ENCODE measurements at places on chromosomes 4 and X. TPM values are rescaled to one million over a fixed set of nuclear protein-coding genes. Genes with fewer than 3 reads are reported as not detected.
A peak's percentile ranks its signal among the peaks of the same experiment; 100 is the strongest.

- no peak for DNase-seq
- no peak overlapping the region for H3K4me3 ChIP-seq
- H3K27me3 ChIP-seq: no peaks in the 10 kb centered on the region
- no peak overlapping the region for H3K27ac ChIP-seq
- no peaks in the 10 kb centered on the region for H3K36me3 ChIP-seq
- H3K4me1 ChIP-seq: peaks cover 7% of the 10 kb centered on the region
These were observed 11.6 kb upstream of the ASMTL start for GRCh38 chrX:1464041-1464970.

GRCh38 chr4:180377741-180378140 is 1865.5 kb upstream of the TENM3 start:
- H3K27ac ChIP-seq: no peak overlapping the region
- DNase-seq: no peak
- H3K36me3 ChIP-seq: no peaks in the 10 kb centered on the region
- H3K4me3 ChIP-seq: no peak overlapping the region
- no peaks in the 10 kb centered on the region for H3K27me3 ChIP-seq
- peaks cover 8% of the 10 kb centered on the region for H3K4me1 ChIP-seq

- DNase-seq: no peak
- H3K36me3 ChIP-seq: no peaks in the 10 kb centered on the region
- H3K4me3 ChIP-seq: no peak overlapping the region
- H3K27ac ChIP-seq: no peak overlapping the region
These were observed 58.8 kb downstream of the FRMPD4 start for GRCh38 chrX:12197030-12197429.

- no peaks in the 10 kb centered on the region for H3K36me3 ChIP-seq
- peaks cover 16% of the 10 kb centered on the region for H3K4me1 ChIP-seq
- no peak overlapping the region for H3K4me3 ChIP-seq
- DNase-seq: no peak
- H3K27ac ChIP-seq: no peak overlapping the region
- H3K27me3 ChIP-seq: no peaks in the 10 kb centered on the region
These were observed 240.5 kb upstream of the CXXC4 start for GRCh38 chr4:104735174-104735573.

DNA sequence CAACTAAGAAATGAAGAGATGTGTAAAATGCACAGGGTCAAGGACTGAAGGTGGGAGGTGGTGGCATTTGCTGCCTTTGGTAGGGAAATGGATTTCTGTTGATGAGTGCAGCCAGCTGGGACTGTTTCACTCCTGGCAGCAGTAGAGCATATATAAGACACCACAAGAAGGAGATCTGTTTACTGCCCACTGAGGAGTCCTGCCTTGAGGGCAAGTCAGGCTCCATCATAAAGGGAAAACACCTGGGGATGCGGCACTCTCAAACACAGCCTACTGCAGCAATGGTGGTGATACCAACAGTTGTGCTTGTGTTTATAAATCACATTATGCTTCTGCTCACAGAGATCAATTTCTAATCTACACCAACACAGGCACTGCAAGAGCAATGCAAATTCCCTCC is 222.1 kb downstream of the TACR3 start:
- no peaks in the 10 kb centered on the region for H3K36me3 ChIP-seq
- peaks cover 24% of the 10 kb centered on the region for H3K4me1 ChIP-seq
- DNase-seq: no peak

Gene CD99
- total RNA-seq: 325 TPM

Gene CXCL5
- total RNA-seq: 0.55 TPM

- H3K27me3 ChIP-seq: no peaks in the 10 kb centered on the region
- 0 out of 2 replicates have a peak, but pooled peaks cover 3% of the 10 kb centered on the region for H3K36me3 ChIP-seq
- H3K4me1 ChIP-seq: peaks cover 75% of the 10 kb centered on the region
- peak; percentile 78 for DNase-seq
- peak overlapping the region; percentile 18 for H3K4me3 ChIP-seq
These were observed 136.5 kb downstream of the KDM6A start for GRCh38 chrX:45009371-45010000.

- no peak overlapping the region for H3K4me3 ChIP-seq
- peaks cover 20% of the 10 kb centered on the region for H3K4me1 ChIP-seq
- no peaks in the 10 kb centered on the region for H3K36me3 ChIP-seq
These were observed 43.1 kb upstream of the FAM9C start for GRCh38 chrX:13087322-13088155.

Gene SSX4
- not detected for total RNA-seq

DNA sequence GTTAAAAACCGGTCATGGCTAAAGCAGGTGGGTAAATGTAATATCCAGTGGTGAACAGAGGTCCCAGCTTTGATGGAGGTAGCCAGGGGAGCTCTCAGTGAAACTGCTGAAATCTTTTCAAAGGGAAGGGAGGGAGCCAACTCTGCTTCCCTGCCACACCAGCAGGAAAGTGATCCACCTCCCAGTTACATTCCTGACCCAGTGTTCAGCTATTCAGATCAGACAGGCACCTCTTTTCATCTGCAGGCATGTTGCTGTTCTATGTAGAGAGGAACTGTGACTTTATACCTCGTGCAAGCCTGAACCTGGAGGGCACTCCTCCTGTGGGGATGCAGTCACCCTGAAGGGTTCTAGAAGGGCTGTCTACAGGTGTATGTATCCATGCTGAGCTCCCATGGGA is 37.6 kb downstream of the DCLK2 start:
- H3K4me3 ChIP-seq: no peak overlapping the region
- no peaks in the 10 kb centered on the region for H3K36me3 ChIP-seq
- no peaks in the 10 kb centered on the region for H3K27me3 ChIP-seq
- H3K27ac ChIP-seq: no peak overlapping the region

GRCh38 chrX:129618997-129619396 is 35.8 kb downstream of the APLN start:
- no peak overlapping the region for H3K4me3 ChIP-seq
- H3K4me1 ChIP-seq: no peaks in the 10 kb centered on the region
- H3K27ac ChIP-seq: no peak overlapping the region
- H3K36me3 ChIP-seq: no peaks in the 10 kb centered on the region
- no peaks in the 10 kb centered on the region for H3K27me3 ChIP-seq

DNA sequence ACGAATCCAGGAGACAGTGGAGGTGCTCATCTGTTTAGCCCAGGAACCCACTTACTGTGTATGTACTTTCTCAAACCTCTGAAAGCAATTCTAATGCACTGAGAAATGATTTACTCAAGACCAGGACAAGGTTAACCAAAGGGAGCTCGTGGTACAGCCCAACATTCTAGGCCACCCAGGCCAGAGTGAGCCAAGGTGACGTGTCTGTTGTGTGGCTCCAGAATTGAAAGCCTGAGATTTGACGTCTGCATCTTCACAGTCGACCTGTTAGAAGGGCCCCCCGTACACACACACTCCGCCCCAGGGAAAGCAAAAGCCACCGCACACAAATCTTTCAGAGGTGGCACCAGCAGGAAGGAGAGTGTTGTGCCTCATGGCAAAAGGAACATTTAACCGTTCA is 2.3 kb downstream of the MAP3K15 start:
- no peaks in the 10 kb centered on the region for H3K27me3 ChIP-seq
- no peaks in the 10 kb centered on the region for H3K4me1 ChIP-seq
- no peak overlapping the region for H3K4me3 ChIP-seq
- no peak overlapping the region for H3K27ac ChIP-seq
- DNase-seq: no peak
- no peaks in the 10 kb centered on the region for H3K36me3 ChIP-seq

Gene BMP3
- 1.8 TPM for total RNA-seq

DNA sequence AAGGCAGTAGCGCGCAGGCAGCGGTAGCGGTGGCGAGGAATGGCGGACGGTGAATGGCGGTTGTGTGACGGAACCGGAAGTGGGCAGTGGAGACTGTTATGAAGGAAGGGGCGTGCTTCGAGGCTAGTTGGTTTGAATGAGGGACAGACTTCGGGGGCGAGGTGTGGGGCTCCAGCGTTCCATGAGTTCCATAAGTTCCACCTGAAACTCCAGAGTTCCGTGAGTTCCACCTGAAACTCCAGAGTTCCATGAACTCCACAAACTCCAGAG is 70.2 kb downstream of the FAM47C start:
- no peaks in the 10 kb centered on the region for H3K36me3 ChIP-seq
- no peak overlapping the region for H3K27ac ChIP-seq
- no peaks in the 10 kb centered on the region for H3K27me3 ChIP-seq
- no peak for DNase-seq
- no peak overlapping the region for H3K4me3 ChIP-seq

Gene ARMCX4
- total RNA-seq: not detected

DNA sequence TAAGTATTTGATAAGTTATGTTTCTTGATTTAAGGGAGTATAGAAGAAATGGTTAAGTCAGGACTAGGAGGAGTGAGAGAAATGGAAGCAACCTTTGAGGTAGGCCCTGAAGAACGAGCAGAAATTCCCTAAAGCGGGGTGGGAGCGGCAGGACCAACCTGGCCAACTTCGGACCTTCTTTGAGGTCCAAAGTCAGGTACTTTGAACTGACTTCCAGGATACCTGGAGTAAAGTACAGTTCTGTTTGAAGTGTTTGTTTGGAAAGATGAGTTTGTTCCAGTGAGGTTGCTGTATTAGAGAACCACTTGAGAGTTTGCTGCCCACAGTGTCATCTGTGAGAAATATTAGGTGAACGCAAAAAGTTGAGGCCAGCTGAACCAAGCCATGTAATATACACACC is 11.7 kb downstream of the RNF4 start:
- no peaks in the 10 kb centered on the region for H3K27me3 ChIP-seq
- H3K36me3 ChIP-seq: no peaks in the 10 kb centered on the region
- H3K4me3 ChIP-seq: no peak overlapping the region
- no peak for DNase-seq
- no peak overlapping the region for H3K27ac ChIP-seq

Gene FABP2
- total RNA-seq: not detected

Gene FGG
- total RNA-seq: not detected

GRCh38 chr4:38917481-38918025 is 49.9 kb downstream of the FAM114A1 start:
- no peak for DNase-seq
- no peaks in the 10 kb centered on the region for H3K4me1 ChIP-seq
- H3K4me3 ChIP-seq: no peak overlapping the region

GRCh38 chr4:113695328-113696169 is 66.0 kb downstream of the CAMK2D start:
- H3K27ac ChIP-seq: no peak overlapping the region
- no peak overlapping the region for H3K4me3 ChIP-seq
- peak; percentile 22 for DNase-seq
- H3K36me3 ChIP-seq: no peaks in the 10 kb centered on the region
- H3K27me3 ChIP-seq: no peaks in the 10 kb centered on the region
- H3K4me1 ChIP-seq: peaks cover 9% of the 10 kb centered on the region

DNA sequence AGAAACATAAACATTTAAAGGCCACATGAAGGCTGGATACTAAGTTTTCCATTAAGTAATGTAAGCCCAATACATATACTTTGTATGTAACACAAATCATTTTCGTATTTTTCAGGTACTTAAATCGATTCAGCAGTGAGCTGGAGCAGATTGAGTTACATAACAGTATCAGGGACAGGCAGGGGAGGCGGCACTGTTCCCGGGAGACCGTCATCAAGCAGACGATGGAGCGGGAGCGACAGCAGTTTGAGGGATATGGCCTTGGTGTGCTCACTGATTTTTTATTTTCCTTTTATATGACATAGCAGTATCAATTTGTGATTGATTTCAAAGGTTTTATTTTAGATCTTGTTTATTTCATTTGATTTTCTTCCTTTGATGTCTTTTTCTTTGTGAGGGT is 20.7 kb downstream of the TMA16 start:
- H3K36me3 ChIP-seq: peaks cover 37% of the 10 kb centered on the region
- no peaks in the 10 kb centered on the region for H3K4me1 ChIP-seq
- no peak overlapping the region for H3K27ac ChIP-seq

Gene SYNPO2
- total RNA-seq: 0.06 TPM

Gene FRMD7
- total RNA-seq: not detected

DNA sequence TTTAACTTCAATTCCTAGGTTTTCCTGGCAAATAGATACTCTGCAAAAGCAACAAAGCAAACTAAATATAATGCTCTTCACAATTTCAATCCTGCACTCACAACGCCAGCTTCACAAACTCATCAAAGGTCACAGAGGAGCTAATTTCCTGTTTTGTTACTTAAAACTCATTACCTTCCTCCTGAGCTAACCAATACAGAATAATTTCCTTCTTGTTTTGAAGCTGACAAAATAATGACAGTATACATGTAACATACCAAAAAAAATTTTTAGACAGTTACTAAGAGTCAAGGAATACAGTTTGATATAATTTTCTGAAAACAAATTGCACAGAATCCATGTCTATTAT is 17.9 kb downstream of the CNOT6L start:
- H3K27me3 ChIP-seq: no peaks in the 10 kb centered on the region
- DNase-seq: no peak
- H3K27ac ChIP-seq: no peak overlapping the region
- no peaks in the 10 kb centered on the region for H3K4me1 ChIP-seq

Gene TMSB15C
- total RNA-seq: 4.6 TPM

DNA sequence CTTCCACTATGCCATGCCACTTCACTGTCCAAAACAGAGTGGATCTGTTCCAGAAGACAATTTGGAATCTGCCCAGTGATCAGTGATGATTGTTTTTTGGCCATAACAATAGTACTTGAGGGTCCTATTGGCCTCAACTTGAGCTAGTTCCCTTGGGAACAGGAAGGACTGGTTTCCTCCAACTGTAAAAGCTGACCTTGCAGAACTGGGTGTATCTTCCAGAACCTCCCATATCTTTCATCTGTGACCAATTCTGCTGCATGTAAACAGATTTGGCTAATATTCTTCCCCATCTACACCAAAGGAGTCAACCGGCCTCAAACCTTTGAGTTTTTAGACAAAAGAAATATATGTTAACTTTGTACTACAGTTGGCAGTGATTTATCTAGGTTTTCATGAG is 165.1 kb upstream of the TRPC5 start:
- no peak overlapping the region for H3K27ac ChIP-seq
- H3K4me3 ChIP-seq: no peak overlapping the region
- no peak for DNase-seq
- H3K36me3 ChIP-seq: no peaks in the 10 kb centered on the region
- H3K4me1 ChIP-seq: no peaks in the 10 kb centered on the region

- H3K27ac ChIP-seq: no peak overlapping the region
- no peaks in the 10 kb centered on the region for H3K27me3 ChIP-seq
- no peaks in the 10 kb centered on the region for H3K36me3 ChIP-seq
- H3K4me1 ChIP-seq: no peaks in the 10 kb centered on the region
- H3K4me3 ChIP-seq: no peak overlapping the region
These were observed 20.2 kb upstream of the UCHL1 start for GRCh38 chr4:41236508-41236907.

Gene STPG2
- total RNA-seq: 0.40 TPM

DNA sequence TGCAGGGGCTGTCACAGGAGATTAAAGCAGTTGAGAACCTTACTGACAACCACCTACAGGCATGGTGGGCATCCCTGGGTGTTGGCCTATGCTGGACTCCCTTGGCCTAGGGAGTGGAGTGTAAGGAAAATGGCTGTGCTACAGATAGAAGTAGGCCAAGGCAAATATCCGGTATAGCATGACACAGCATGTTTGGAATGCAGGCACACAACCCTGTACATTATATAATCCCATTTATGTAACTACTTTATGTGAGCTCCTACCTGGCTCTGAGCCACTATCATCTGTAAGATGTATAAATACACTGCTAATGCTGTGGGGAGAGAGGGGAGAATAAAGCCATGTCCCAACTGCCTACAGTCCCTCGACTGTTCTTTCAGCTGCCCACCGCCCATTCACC is 38.7 kb upstream of the KCTD8 start:
- DNase-seq: peak; percentile 73
- H3K4me1 ChIP-seq: peaks cover 10% of the 10 kb centered on the region
- H3K27me3 ChIP-seq: no peaks in the 10 kb centered on the region
